Right ventricle myocardium inferior (tissue), 1 donor: ENCODE measurements at places on chromosomes 12 and 14. TPM values are rescaled to one million over a fixed set of nuclear protein-coding genes. Genes with fewer than 3 reads are reported as not detected.

PMCH gene
- total RNA-seq = not detected

TMEM179 gene
- not detected for total RNA-seq

CLEC9A gene
- not detected for total RNA-seq

VRK1 gene
- total RNA-seq = 6.2 TPM

SLC6A15 gene
- not detected for total RNA-seq

APOF gene
- total RNA-seq = not detected

HCAR2 gene
- 0.46 TPM for total RNA-seq

SNRPF gene
- total RNA-seq = 12.1 TPM

IFNG-AS1 gene
- not detected for total RNA-seq

SLC5A8 gene
- not detected for total RNA-seq

PTCSC3 gene
- not detected for total RNA-seq

SPTLC2 gene
- 10.8 TPM for total RNA-seq

OSGEP gene
- 18.8 TPM for total RNA-seq

NKX2-1 gene
- total RNA-seq = not detected

MYF6 gene
- not detected for total RNA-seq

TSHR gene
- total RNA-seq = not detected

NEUROD4 gene
- not detected for total RNA-seq

SETD1B gene
- total RNA-seq = 8.0 TPM

ASB2 gene
- total RNA-seq = 294 TPM
